ENCODE measurements at places on chromosomes 13 and 19.

GRCh38 chr19:33620611-33621010 lies 1.1 kb upstream of the CHST8 start:
- DNase-seq, result no peak

GRCh38 chr19:3796358-3796757 lies 10.2 kb upstream of the MATK start:
- DNase-seq, result no peak

DNA sequence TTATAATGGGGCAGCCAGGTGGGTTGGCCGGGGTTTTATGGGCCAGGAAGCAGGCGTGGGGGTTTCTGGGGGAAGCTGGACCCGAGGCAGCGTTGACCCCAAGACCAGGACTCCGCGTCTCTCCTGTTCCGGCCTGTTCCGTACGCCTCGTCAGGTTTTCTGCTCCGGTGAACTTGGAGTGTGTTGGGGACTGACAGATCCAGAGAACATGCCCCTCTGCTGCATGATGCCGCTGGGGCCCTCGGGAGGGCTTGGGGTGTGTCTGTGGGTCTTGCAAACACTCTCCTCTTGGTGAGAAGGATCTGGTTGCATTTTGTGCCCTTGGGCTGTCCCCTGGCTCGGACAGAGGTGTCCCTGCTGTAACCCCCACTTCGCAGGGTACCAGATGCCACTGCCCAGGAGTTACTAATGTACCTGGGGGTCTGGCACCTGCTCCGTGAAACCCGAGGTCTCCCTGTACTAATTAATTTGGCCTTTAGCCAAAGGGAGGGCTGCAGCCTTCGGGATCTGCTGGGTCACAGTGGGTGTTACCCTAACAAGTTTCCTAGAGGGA lies 15.6 kb downstream of the KDM4B start:
- peak; percentile 93 for DNase-seq

DNA sequence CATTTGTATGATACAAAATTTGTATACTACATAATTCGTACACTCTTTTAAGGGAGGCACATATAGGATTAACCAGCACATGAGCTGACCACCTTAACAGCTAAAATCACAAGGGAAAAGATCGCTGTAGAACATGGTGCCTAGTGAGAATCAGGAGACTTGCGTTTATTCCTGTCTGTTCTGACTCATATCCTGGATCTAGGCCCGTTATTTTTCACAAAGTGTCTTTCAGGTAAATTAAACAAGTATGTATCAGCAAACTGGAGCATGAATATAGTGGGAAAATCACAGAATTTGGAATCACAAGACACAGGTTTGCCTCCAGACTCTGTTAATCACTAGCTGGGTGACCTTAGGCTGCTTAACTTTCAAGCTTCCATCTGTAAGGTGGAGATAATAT lies 47.5 kb upstream of the ESD start:
- no peak for DNase-seq

- DNase-seq, result no peak
These were observed 34.3 kb upstream of the LRRC4B start for GRCh38 chr19:50602496-50602895.

- DNase-seq, result no peak
These were observed 9.9 kb downstream of the KANK3 start for GRCh38 chr19:8332976-8333766.

All from NCI-H2171 treated with DMSO at 0.1 percent for 48 hours (cell line).